Amniotic epithelial cell (primary cell): ENCODE measurements at places on chromosomes 7 and 10.

DNA sequence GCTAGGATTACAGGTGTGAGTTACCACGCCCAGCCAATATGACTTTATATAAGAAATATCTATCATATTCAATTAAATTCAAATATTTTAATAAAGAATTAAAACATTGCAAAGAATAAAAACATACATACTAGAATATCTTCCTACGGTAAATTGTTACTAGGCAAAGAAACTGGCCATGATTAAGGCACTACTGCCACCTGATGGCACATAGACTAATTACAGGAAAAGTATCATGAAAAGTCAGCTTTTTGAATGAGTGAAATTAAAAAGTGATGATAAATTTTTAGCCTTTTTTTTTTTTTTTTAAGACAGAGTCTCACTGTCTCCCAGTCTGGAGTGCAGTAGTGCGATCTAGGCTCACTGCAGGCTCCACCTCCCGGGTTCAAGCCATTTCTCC, 30.9 kb downstream of the MRPS33 start:
- peak; percentile 5 for DNase-seq

DNA sequence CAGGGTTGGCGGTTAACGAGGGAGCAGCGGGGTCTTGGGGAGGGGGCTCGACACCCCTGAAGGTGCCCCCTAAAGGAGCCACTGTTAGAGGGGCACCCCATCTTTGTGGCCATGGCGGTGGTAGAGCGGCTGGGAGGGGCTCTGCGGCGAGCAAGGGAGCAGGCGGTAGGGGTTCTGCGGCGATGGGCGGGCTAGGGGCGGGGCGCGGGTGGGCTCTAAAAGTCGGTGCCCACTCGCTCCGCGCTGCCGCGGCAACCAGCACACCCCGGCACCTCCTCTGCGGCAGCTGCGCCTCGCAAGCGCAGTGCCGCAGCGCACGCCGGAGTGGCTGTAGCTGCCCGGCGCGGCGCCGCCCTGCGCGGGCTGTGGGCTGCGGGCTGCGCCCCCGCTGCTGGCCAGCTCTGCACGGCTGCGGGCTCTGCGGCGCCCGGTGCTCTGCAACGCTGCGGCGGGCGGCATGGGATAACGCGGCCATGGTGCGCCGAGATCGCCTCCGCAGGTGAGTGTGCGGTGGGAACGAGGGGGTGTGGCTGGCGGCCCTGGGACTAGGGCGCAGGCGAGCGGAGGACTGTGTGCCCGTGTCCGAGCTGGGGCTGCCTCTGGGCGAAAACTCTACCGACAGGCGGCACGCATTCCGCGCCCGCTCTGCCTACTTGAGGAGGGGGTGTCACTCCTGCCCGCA, at the start of gene MEST:
TSS of gene MEST (plus strand) at position 245 of the 682 bp plus-strand sequence. CDS start at position 474, 229 bp downstream.
- DNase-seq, result peak; percentile 58

DNA sequence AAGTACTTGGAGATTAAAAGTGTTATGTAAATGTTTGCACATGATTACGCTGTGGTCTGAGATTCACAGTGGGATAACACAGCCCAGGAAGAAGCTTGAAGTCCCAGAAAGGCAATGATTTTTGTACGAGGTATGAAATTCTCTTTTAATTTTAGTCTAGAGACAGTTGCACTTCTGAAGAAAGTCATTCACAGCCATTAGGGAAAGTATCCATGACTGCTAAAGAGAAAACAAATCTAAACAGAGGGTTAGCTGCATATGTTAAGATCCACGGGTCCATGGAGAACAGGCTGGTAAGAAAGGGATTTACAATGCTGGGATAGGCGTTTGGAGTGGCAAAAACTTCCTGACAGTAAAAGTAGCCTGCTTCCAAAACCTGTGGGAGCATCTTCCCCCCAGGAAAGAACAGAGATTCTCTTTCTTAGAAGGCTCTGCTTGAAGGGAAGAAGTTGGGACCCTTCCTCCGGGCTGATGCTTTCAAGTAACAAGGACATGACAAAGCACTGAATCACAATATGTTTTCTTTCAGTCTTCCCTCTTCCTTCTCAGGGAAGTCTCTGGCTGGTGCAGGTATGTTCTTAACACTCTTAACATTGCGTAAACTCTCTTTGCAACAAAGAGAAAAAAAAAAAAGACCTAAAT, 220.8 kb upstream of the CELF2 start:
- DNase-seq, result peak; percentile 98

DNA sequence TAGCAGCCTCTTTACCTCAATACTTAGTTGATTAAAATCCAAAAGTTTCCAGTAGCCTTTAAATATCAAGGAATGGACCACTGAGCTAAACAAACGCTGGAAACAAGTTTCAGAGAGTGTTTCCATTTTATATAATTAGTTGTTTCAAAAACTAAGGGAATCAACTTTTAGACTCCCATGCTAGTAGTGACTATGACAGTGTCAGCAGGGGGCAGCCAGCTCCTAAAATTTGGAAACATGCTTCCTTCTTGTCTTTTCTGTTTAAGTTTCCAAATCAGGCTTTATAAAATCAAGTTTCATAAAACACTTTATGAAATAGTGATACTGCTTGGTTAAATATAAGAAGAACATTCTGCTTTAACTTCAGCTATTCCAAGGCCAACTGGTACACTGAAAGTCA, 138.2 kb upstream of the TMEM229A start:
- DNase-seq, result peak; percentile 38

DNA sequence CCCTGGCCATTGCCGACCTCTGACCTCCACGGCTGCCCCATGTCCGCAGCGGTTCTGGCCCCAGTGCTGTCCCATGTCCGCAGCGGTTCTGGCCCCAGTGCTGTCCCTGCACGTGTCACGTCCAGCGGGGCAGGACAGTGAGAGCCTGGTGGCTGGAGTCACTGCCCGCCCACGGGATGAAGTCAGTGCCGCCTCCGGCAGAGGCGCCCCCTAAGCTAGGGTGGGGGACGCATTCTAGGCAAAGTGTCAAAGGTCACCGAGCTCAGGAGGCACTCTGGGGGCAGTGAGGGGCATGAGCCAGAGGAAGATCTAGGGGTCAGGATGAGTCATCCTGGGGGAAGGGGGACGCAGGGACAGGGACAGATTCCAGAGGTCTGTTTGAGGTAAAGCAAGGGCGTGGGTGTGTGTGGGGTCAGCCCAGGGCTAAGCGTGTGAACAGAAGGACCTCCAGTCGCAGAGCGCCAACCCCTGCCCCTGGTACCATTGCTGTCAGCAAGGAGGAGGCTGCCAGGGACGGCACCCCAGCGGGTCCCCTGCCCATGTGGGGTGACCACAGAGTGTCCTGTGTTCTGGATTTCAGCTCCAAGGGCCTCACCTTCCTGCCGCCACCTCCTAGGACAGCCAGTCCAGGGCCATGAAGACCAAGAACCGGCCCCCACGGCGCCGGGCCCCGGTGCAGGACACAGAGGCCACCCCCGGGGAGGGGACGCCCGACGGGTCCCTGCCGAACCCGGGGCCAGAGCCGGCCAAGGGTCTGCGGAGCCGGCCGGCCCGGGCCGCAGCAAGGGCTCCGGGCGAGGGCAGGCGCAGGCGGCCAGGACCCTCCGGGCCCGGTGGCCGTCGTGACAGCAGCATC, 665 bp downstream of the BHLHA15 start:
- DNase-seq, result no peak

DNA sequence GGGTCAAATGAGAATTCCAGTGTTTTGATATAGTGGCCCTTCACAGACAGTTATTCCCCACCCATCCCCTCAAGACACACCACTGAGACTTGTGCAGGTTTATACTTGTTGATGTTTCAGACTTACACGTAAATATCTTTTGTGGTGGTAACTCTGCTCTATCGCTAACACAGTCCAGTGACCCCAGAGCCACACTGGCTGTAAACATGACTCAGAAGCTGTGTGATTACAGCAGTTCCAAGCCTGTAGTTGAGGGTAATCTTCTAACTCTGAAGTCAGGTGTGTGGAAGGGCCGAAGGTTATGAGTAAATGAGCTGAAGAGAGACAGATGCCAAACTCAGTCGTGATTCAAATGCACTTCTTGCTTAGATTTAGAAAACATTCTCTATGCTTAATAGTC, 19.4 kb downstream of the NOBOX start:
- DNase-seq, result peak; percentile 88

DNA sequence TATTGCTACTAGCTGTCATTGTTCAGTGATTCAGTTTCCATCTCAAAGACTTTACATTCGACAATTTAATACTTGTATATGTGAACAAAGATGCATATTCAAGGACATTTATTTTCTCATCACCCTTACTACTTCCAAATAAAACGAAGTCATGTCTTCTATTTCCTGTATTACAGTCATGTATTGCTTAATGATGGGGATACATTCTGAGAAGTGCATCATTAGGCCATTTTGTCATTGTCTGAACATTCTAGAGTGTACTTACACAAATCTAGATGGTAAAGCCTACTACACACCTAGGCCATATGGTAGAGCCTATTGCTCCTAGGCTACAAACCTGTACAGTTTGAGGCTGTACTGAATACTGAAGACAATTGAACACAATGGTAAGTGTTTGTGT, 6.5 kb downstream of the C10orf95 start:
- DNase-seq, result no peak

- no peak for DNase-seq
Measured at GRCh38 chr10:95389982-95390381, 99.2 kb upstream of the PDLIM1 start.

- DNase-seq, result no peak
Measured at GRCh38 chr7:105862276-105862675, 14.1 kb downstream of the ATXN7L1 start.

DNA sequence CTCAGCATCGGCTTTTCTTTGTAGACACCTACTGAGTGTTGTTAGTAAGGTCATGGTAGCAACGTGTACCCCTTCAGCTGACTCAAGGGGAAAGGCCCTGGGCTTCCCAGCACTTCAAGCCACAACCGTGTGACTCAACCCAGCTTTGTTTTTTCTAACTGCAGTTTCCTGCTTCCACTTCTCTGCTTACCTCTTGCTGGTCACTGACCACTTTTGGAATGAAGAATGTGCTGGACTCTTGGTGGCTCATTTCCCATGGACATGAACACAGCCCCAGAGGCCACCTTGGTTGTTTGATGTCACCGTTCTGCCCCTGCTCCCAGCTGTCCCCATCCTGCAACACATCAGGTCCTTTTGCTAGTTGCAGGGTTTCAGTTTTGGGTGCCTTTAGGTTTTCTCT, 69.5 kb upstream of the ZNF438 start:
- DNase-seq, result peak; percentile 86

GRCh38 chr10:130411496-130412085, 275.4 kb downstream of the GLRX3 start:
- DNase-seq, result no peak

- DNase-seq, result no peak
Measured at GRCh38 chr10:44934416-44935200, 23.5 kb downstream of the TMEM72 start.

DNA sequence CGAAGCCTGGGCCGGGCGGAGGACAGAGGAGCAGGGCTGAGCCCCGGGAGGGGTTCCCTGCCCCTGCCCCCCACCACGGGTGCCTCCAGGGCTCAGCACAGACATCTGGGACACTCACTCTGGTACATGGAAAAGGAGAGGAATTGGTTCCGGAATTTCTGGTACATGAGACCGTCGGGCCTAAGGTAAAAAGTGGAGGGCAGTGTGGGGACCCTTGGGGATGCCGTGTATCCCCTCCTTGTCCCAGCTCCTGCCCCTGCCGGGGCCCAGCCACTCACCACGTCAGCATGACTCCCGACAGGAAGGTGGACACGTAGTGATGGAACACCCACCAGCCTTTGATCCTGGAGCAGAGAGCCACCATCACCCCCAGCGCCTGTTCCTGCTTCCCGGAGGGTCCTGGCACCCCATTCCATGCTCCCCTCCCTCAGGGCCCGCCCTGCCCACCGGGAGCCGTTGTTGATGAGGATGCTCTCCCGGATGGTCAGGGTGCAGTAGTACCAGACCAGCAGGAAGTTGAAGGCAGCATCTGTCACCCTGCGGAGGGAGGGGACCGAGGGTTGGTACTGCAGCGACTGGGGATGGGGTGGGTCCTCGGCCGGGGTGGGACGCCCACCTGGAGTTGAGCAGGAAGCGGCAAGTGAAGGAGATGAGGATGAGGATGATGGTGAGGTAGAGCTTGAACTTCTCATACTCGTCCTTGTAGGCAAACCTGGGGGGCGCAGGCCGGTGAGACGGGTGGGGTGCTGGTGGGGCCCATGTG, 6.4 kb downstream of the TMEM120A start:
- no peak for DNase-seq

GRCh38 chr7:130932667-130933432, 198.8 kb upstream of the KLF14 start:
- no peak for DNase-seq

GRCh38 chr10:65968871-65969270, 957.0 kb upstream of the LRRTM3 start:
- no peak for DNase-seq

DNA sequence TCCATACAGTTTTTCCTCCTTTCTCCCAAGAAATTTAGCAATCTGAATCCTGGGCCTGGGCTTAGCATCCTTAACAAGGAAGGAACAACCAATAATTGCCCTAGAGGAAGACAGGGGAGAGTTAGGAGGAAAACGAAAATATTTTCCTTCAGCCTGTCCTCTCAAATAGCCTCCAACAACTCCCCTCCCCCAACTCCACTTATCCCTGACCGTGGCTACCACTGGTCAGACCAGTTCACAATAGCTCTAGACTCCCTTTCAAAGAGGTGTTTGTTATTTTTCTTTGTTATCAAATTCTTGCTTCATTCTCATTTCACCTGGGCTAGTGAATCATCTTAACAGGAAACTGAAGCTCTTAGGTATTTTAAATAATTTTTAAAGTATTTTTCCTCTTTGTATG, 114.1 kb downstream of the CPED1 start:
- no peak for DNase-seq

- DNase-seq, result no peak
Measured at GRCh38 chr7:1676550-1677078, 6.5 kb downstream of the ELFN1 start.

DNA sequence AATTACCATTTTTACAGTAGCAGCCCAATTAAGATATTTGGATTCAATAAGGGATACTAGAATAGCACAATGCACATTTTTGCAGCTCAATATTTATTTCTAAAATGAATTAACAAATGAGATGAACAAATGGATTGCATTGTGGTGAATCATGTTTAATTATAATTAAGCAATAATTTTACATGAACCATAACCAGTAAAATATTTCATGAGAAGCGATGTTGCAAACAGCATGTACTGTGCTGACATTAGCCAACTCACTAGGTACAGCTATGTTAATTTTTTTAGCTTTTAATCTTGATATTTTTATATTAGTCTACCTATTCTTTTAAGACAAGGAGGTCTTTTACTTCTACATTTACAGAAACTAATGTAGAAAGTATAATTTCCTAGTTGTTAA, 399.1 kb upstream of the AKR1E2 start:
- DNase-seq, result peak; percentile 52

DNA sequence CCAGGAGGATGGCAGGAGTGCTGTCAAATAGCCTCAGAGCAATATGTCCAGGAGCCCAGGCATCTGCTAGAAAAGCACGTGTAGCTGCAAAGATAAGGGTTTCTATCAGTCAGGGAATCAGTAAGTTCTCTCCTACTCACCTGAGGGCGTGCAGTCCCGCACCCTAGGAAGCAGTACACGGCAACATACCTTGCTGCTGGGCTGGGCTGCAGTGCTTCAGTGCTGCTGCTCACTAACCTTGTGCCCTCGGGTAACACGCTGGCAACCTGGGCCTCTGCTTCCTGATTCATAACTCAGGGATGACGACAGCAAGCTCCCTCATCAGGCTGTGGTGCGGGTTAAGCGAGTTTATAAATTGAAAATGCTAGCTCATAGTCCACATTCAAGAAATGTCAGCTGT, 29.5 kb upstream of the CCNY start:
- peak; percentile 47 for DNase-seq
